ENCODE measurements at places on chromosomes 5 and 9.

DNA sequence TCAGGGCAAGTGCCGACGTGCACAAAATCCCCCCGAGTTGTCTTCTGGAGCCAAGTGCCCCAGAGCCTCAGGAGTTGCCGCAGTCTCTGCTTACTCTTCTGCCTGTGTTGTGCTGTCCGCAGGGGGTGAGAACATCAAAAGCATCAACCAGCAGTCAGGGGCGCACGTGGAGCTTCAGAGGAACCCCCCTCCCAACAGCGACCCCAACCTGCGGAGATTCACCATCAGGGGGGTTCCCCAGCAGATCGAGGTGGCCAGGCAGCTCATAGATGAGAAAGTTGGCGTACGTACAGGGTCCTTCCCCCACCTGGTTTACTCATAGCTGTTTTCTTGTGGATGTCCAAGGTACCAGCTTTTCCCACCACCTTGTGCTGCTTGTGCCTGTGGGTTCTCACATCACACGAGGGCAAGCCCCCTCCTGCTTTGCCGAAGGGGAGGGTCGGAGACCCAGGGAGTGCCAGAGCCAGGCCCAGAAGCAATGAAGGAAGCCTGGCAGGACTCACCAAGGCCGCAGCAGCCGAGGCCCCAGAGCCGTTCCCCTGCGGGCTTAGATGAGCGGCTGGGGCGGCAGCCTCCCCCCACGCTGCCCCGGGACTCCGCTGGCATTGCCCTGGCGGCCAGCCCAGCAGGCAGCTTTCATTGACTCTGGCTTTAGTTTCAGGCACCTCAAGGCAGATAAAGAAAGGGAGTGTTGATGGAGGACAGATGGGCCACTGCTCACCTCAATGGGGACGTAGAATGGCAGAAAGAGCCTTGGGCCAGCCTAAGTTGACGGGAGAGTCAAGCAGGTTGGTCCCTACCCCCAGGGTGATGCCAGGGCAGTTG, 33.7 kb upstream of the PRDM12 start:
- no peak for DNase-seq

- DNase-seq = no peak
These were observed 17.1 kb downstream of the FCN2 start for GRCh38 chr9:134897584-134898170.

GRCh38 chr5:42570966-42571960, 148.0 kb downstream of the GHR start:
- no peak for DNase-seq

DNA sequence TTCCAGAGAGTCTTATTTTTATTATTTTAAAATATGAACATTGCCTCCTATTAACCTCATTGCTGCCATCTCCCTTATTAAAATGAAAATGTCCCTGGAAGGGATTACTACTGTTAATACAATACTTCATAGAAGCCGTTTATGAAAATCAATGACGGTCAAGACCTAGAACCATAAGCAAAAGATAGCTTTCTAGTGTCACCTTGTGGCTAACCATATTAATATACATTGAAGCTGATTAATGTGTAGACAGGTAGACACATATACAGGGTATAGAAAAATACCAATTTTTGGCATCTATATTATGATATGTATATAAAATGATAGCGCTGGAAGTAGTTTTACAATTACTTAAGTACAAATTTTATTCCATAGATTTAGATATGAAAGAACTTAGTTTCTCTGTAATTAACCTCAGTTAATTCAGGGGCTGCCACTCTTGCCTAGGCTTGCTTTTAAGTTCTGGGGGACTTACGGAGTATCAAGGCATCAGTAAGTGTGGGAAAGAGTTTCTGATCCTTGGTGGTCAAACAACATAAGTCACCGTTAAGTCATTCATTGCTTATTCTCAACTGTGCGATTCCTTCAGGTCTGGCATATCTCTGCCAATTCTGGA, 2.5 kb upstream of the YTHDC2 start:
- DNase-seq = no peak

GRCh38 chr9:80177949-80178480, 606.2 kb downstream of the TLE4 start:
- DNase-seq = no peak
